Stimulated activated CD4-positive, alpha-beta T cell treated with anti-CD3 and anti-CD28 coated beads, Interleukin-12 subunit alpha, Interleukin-12 subunit beta, amount 100 ng/mL, for 4 hours (primary cell): ENCODE measurements at places on chromosomes 4 and X.

DNA sequence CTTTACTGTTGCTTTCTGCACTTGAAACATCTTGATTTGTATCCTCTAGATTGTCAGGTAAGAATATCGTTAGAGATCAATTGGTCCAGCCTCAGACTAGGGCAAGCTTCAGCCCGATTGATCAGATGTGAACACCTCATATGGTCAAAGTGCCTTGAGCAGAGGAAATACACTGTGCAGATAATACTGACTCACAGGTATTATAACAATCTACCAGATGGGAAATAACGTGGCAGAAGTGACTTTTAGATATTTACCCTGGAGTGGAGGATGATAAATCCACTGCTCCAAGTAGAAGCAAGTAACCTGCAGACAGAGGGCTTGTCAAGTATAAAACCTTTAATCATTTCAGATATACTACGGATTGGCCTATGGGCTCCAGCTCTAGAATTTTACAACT, 17.9 kb downstream of the VEGFC start:
- DNase-seq = no peak

GRCh38 chrX:30275498-30275897, 28.6 kb downstream of the MAGEB1 start:
- DNase-seq = no peak

- DNase-seq = no peak
These were observed 30.7 kb upstream of the MAP9 start for GRCh38 chr4:155407480-155407879.

- no peak for DNase-seq
These were observed 68.3 kb downstream of the CRMP1 start for GRCh38 chr4:5824635-5825034.

- DNase-seq = no peak
These were observed 117.2 kb downstream of the KDM6A start for GRCh38 chrX:44989995-44990770.
